Renal cortex interstitium (tissue), 15 donors: ENCODE measurements at places on chromosomes 4 and X. TPM values are rescaled to one million over a fixed set of nuclear protein-coding genes. Genes with fewer than 3 reads are reported as not detected.

DNA sequence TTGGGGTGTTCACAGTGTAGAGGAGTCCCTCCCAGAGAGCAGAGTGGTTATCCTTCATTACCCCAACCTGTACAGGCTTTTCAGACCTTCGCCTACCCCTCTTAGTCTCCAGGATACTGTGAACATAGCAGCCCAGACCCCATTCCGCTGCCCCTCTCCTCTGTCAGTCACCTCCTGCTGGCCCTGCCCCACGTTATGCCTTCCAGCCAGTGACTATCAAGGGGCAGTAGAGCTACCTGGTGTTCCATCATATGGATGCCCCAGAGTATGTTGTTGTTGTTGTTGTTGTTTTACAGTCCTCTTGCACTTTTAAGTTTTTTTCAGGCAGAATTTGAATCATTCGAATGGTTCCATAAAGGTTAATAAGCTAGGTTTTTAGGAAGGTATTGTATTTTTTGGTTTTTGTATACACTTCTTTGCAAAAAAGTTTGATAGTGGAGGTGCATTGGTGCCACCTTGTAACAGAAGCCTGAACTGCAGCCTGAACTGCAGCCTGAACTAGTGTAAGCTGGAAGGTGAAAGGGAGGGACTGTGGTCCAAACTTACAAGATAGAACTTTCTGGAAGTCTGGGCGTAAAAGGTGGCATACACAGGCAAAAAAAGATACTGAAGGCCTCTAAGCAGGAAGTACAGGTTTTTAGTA lies 101.4 kb upstream of the RAB40AL start:
- peak; percentile 2 for DNase-seq

GRCh38 chr4:65416891-65417290 lies 253.4 kb downstream of the EPHA5 start:
- no peak for DNase-seq

- no peak for DNase-seq
These were observed 355.9 kb upstream of the EDA2R start for GRCh38 chrX:66994729-66995128.

DNA sequence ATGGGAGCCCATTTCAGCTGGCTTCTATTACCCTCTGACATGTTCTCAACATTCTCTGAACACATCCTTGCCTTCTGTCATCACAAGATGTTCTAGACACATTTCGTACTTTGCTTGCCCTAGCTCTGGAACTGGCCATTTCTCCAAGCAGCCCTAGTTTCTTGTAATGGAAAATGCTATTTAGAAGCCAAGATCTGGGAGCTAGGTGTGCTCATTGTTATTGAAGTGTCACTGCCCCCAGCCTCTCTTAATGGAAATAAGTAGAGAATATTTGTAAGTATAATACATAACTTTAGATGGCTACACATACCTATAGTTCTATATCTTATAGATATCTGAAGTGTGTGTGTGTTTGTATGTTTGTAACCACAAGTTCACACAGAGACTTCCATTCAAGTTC lies 6.9 kb downstream of the MRFAP1L1 start:
- DNase-seq: no peak

- no peak for DNase-seq
These were observed 419.6 kb upstream of the RASGEF1B start for GRCh38 chr4:81891005-81891996.

GRCh38 chr4:47972181-47972580 lies 44.3 kb downstream of the CNGA1 start:
- no peak for DNase-seq

GRCh38 chr4:100059467-100059866 lies 109.4 kb upstream of the H2AZ1 start:
- no peak for DNase-seq

Gene FAM193A
- polyA plus RNA-seq: 29.7 TPM

Gene CXCL1
- polyA plus RNA-seq: 0.55 TPM

Gene S100G
- not detected for polyA plus RNA-seq

Gene SLC7A11
- polyA plus RNA-seq: 2.0 TPM

Gene DCLK2
- polyA plus RNA-seq: 10.8 TPM

Gene LEF1
- 70.5 TPM for polyA plus RNA-seq
